ENCODE measurements at places on chromosomes 13 and 19.

DNA sequence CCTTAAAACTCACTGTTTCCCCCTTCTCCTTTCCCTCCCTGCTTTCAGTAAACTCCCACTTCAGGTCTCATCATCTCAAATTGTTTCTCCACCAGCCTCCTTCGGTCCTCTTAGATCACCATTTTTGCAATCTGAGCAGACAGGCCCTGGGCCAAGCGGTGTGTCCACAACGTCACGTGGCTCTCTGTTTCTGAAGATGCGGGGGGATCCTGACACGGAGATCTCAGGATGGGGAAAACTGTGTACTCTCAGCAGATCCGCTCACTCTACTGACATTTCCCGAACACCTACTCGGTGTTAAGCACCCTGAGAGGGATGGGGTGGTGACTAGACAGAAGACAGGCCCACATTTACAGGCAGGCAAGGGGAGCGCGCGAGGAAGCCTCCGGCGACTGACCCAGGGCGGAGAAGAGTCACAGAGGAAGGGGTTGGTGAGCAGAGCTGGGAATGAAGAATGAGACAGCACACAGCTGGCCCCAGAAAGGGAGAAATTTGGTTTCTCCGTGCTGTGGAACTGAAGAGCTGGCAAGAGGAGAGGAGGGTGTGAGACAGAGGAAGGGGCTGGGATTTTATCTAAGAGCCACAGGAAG is 38.8 kb downstream of the SERP2 start:
- no peak for DNase-seq

DNA sequence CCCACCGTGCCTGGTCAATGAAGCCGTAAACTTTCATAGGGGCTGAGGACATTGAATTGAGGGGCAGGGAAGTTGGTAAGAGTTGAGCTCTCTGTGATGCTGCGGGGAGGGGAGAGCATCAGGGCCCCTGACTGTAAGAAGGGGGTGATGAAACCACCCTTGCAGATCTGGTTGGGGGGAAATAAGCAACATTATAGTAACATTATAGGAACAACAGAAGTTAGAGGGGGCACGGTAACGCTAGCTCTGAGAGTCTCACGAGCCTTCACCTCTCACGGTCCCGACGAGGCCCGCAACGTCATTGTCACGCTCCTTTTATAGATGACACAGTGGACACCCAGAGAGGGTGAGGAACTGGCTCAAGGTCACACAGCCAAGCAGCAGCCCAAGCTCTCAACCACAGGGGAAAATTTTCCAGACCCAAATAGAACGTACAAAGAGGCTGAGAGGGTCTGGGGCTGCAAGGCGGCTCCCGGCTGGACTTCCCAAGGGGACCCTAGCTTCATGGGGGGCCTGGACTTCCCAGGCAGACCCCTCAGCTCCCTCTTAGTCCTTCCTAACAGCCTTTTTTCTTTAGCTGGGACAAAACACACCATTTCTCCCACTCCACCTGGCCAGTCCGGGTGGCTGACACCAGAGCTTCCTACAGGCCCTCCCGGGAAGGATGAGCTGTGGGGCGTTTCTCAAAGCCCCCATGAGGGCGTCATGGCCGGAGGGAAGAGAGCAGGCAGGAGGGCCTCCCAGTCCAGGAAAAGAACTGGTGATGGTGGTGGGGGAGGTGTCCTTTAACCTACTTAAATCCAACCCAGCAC is 4.1 kb downstream of the TLE5 start:
- DNase-seq, result no peak

DNA sequence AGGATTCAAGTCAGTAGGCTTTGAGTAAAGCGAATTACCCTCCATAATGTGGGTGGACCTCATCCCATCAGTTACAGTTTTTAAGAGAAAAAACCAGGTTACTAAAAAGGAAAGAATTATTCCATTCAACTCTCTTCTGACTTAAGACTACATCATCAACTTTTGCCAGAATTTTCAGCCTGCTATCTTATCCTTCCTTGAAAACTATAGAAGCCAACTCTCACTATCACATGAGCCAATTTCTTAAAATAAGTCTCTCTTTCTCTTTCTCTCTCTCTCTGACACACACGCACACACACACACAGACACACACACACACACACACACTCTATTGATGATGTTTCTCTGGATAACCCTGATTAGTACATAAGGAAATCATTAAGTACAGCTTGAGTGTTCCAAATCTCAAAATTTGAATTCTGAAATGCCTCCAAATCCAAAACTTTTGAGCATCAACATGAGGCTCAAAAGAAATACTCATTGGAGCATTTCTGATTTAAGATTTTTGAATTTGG is 217.0 kb upstream of the PRR20A start:
- DNase-seq, result no peak

GRCh38 chr13:75481176-75482069 is 546 bp downstream of the TBC1D4 start:
- peak; percentile 1 for DNase-seq

DNA sequence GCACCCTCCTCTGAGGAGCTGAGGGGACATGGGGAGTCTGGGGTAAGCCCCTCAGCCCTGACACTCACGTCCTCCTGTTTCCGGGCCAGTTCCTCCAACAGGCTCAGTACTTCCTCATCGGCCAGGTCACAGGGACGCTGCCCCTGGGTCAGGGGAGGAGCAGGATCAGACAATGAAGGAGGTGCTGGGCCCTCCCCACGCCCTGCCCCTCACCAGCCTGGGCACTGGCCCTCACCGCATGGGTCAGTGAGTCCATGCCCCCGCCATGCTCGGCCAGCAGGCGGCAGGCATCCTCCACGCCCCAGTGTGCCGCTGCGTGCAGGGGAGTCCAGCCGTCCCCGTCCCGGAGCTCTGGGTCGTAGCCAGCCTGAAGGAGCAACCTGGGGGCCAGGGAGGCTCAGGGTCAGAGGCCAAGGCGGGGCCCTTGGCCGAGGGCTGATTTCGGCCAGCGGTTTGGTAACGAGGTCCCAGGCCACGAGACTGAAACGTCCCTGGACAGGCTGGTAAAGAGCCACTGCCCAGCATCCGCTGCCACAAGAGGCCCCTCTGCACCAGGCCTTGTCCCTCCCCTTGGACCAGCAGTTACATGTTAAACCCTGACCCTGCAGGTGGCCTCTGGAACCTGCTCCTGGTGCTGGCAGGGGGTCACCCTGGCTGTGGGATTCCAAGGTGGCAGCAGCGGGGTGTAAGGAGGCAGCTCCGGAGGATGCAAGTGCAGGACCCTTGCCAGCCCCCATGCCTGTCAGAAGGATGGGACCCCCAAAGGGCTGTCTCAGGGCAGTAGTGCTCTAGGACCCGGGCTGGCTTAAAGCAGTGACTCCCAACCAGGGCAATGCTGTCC is 18.5 kb downstream of the PPP1R12C start:
- no peak for DNase-seq

DNA sequence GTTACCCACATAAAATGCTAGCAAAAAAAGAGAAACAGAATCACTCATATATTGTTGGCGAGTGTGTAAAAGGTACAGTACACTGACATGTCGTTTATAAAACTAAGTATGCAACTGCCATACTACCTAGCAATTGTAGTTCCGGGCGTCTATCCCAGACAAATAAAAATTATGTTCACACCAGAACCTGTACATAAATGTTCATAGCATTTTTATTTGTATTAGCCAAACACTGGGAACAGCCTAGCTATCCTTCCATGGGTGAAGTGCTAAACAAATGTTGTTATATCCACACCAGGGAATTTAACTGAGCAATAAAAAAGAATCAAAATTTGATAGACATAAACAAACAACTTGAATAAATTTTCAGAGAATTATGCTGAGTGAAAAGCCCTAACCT is 28.9 kb upstream of the POSTN start:
- DNase-seq, result no peak

GRCh38 chr13:39588384-39588783 is 14.6 kb downstream of the LHFPL6 start:
- DNase-seq, result no peak

Measured in activated T-helper 9 cell treated with anti-CD3 and anti-CD28 coated beads, Interleukin-2, amount 50 U/mL, for 16 hours (primary cell).